Esophagus mucosa (tissue), 1 donor: ENCODE measurements at places on chromosomes 16 and 17. TPM values are rescaled to one million over a fixed set of nuclear protein-coding genes. Genes with fewer than 3 reads are reported as not detected.

Gene B4GALNT2
- total RNA-seq, result 0.04 TPM

Gene KRT12
- not detected for total RNA-seq

Gene LPO
- total RNA-seq, result 0.44 TPM

Gene MYH11
- total RNA-seq, result 21.6 TPM

Gene CLEC18B
- 2.8 TPM for total RNA-seq

Gene HYDIN
- total RNA-seq, result 0.20 TPM

Gene CACNG4
- total RNA-seq, result 0.08 TPM

Gene SDR42E2
- total RNA-seq, result not detected

Gene ABCA10
- 2.8 TPM for total RNA-seq
